ENCODE measurements at places on chromosomes 2 and 18.
A peak's percentile ranks its signal among the peaks of the same experiment; 100 is the strongest.

DNA sequence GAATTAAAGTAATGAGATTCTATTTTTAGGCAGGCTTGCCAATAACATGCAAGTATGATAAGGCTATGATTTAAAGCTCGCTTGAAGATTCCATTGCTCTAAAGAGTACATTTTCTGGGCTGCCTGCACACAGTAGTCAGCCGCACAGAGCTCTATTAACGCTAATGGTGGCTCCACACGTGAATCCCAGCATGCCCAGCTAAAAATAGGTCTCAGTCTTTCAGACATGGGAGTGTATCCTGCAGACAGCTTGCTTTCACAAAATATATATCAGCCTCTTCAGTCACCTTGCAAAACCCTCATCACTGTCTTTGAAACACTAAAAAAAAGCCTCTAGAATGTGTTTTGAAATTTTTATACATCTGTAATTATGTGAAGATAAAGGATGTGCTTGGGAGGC, 418.1 kb downstream of the MTX2 start:
- DNase-seq: no peak

DNA sequence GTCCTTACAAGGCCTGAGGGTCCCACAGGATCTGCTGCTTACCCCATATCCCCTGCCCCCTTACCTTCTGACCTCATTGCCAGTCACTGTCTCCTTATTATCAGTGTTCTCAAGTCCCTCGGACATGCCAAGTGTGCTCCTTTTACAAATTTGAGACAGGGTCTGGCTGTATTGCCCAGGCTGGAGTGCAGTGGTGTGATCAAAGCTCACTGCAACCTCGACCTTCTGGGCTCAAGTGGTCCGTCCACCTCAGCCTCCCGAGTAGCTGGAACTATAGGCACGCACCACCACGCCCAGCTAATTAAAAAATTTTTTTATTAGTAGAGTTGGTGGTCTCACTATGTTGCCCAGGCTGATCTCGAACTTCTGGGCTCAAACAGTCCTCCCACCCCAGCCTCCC, 141.0 kb downstream of the PHLPP1 start:
- no peak for DNase-seq

GRCh38 chr18:44881461-44882162, 200.9 kb downstream of the SETBP1 start:
- DNase-seq: no peak

DNA sequence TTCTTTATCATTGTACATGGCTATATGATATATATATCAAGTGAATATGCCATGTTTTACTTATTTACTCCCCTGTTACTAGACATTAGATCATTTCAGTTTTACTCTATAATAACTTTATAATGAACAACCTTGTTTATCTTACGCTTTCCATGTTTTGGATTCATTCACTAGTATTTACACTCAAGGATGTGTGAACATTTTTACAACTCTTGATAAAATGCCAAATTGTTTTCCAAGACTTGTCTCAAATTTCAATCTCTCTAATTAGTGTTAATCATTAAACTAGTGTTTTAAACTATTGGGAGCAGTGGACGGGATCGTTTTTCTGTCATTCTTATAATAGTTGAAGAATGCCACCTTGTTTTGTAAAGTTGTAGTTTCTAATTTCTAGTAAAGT, 51.5 kb upstream of the B3GNT7 start:
- DNase-seq: no peak

- no peak for DNase-seq
Observed at GRCh38 chr2:67651565-67651964, 254.4 kb downstream of the ETAA1 start.

DNA sequence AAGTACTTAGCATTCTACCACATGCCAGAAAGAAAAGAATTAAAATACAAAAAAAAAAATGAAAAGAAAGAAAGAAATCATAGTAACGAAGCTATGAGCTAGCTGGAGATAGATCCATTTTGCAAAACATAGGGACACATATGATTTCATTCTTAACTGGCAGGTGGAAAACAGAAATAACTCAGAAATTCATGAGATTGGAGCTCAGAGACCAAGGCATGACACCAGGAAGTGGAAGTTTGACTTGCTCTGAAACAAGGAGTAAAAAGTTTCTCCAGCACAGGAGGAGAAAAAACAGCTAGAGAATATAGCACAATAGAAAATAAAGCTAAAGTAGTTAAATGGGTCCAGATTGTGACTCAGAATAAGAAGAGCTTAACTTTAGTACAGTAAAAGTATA, 278.1 kb downstream of the ZEB2 start:
- no peak for DNase-seq

DNA sequence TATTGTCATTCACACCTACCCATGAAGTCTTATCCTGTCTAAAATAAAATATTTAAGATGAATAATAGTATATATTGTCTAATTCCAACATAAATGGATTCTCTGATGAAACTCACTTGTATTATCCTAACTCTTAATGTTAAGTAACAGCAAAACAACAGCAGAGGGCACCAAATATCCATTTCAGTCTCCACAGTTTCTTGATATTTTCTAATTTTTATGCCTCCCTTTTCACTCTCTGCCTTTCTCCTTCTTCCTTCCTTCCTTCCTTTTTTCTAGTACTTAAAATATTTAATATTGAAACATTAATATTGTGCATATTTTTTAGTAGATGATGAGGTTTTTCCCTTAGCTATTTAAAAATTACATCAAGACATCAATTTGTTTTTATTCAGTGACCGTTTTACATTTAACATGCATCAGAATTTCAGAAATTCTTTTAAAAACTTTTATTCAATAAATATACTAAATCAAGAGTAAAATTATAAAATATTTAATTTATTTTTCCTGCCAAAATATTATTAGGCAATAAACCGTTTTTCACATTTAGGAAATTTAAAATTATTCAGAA, 97.6 kb downstream of the WDR7 start:
- no peak for DNase-seq

DNA sequence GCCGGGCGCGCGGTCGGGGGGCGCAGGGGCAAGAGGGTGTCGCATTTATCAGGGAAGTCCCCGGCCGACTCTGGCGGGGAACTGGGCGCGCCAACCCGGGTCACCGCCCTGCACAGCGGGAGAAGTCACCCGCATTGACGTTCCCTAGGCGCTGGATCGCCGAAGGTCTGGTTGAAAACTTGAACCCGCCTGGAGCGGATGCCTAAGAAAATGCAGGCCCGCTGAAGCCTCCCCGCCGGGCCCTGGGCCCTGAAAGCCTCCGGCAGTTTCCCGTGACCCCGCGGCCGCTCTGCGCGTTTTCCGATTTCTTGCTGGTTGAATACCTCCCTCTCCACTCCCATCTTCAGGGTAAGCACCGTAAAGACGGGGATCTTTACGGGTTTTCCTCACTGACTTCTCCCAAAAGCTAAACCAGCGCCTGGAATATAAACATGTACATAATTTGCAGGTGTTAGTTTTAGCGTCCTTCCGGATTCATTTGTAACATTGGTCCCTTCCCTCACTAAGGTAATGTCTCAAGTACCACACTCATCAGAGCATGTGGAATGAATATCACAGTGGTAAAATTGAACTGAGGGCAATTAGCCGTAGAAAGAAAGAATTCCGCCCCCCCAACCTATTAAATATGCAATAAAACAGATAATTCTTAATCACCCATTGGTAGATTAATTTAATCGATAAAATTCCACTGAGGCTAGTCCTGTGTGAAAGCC, 675 bp upstream of the SPIRE1 start:
- peak; percentile 46 for DNase-seq

DNA sequence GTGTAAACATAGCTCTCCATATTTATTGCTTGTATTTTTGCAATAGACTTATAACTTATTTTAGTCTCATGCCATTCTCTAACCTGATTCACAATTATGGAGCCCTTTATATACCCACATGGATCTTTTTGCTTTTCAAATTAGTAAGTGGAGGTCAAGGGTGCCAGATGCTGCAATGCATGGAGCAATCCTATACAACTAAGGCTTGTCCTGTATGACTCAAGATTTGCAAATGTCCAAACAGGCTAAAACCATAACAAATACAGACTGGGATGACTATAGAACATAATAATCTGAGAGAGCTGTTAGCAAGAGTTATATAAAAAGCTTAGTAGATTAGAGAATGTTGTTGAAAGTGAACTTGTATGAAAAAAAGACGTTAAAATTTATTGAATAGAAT, 690.4 kb upstream of the NRXN1 start:
- DNase-seq: no peak

DNA sequence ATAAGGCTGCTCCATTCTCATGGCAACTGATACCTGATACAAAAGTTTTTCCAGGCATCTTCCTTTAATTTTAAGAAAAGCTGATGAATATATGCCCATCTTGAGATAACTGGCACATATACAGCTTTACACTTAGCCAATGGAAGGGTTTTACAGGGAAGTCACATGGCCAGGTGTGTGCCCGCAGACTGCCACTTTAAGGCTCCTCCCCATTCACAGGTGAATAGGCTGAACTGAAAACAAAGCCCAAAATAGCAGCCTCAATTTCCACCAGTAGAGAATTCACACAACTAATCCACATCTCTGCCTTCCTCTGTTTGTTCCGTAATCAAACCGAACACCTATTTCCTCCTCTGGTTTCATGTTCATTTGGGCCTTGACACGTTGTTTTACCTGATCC, 9.8 kb upstream of the ME2 start:
- no peak for DNase-seq

Measured in uterus (tissue), 4 donors.